Liver (tissue), 10 donors: ENCODE measurements at places on chromosomes 12 and 14. TPM values are rescaled to one million over a fixed set of nuclear protein-coding genes. Genes with fewer than 3 reads are reported as not detected.

The DIO2 gene
- under 0.01 TPM for total RNA-seq

The ANKRD33 gene
- total RNA-seq = not detected

The ADGRD1 gene
- total RNA-seq = 7.1 TPM

The NID2 gene
- 23.3 TPM for total RNA-seq

The PNMA1 gene
- 10.4 TPM for total RNA-seq
